ENCODE measurements at places on chromosomes 2 and 18. TPM values are rescaled to one million over a fixed set of nuclear protein-coding genes. Genes with fewer than 3 reads are reported as not detected.

- H3K4me1 ChIP-seq = no peaks in the 10 kb centered on the region
- H3K27me3 ChIP-seq = no peaks in the 10 kb centered on the region
- DNase-seq = no peak
- no peak overlapping the region for H3K27ac ChIP-seq
These were observed 5.4 kb upstream of the FAM124B start for GRCh38 chr2:224407241-224407701.

GRCh38 chr18:65990174-65990690, 239.4 kb downstream of the CDH7 start:
- no peak overlapping the region for H3K27ac ChIP-seq
- H3K36me3 ChIP-seq = no peaks in the 10 kb centered on the region
- no peak overlapping the region for H3K4me3 ChIP-seq

TRABD2A gene
- 2.6 TPM for total RNA-seq

DNA sequence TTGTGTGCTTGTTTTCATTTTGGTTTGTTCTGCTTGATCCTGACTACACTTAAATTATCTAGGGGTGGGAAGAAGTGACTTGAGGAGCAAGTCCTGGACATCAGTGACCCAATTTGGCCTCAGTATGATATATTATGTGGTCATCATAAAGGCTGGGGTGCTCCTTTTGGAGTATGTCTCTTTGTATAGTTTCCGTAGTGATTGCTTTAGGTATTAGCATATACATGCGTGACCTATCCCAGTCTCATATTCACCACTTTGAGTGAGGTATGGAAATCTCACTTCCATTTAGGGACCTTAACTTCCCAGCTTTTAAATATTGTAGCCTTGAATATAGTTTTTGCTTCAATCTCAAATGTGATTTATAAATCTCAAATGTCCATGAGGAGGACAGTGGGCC, 241.0 kb downstream of the PTGR3 start:
- no peaks in the 10 kb centered on the region for H3K27me3 ChIP-seq
- no peaks in the 10 kb centered on the region for H3K36me3 ChIP-seq
- no peaks in the 10 kb centered on the region for H3K4me1 ChIP-seq
- no peak overlapping the region for H3K27ac ChIP-seq

GRCh38 chr2:63040586-63040985, 10.0 kb upstream of the OTX1 start:
- H3K4me3 ChIP-seq = no peak overlapping the region
- H3K4me1 ChIP-seq = no peaks in the 10 kb centered on the region
- no peak overlapping the region for H3K27ac ChIP-seq
- no peak for DNase-seq
- H3K36me3 ChIP-seq = no peaks in the 10 kb centered on the region

CCL20 gene
- not detected for total RNA-seq

NT5C1B gene
- not detected for total RNA-seq

DNA sequence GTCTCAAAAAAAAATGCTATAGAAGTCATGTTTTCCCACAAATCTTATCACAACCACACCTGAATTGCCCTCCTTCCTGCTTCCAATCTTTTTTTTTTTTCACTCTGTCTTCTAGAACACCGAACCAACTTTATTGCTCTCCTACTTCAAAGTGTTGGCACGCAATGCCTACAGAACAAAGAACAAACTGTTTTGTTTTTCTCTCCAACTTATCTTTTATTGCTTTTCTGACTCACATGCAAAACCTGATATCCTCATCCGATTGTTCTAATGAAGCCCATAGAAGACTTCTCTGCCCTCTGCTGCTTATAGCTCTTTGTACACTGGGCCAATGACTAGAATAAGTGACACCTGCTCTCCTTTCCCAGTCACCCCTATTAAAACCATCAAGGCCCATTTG, 602.8 kb downstream of the EPHA4 start:
- H3K27ac ChIP-seq = no peak overlapping the region
- H3K27me3 ChIP-seq = peaks cover 15% of the 10 kb centered on the region
- no peaks in the 10 kb centered on the region for H3K36me3 ChIP-seq
- DNase-seq = no peak

- H3K4me1 ChIP-seq = peaks cover 4% of the 10 kb centered on the region
- DNase-seq = no peak
- H3K4me3 ChIP-seq = peak overlapping the region; percentile 65
- H3K27ac ChIP-seq = no peak overlapping the region
- no peaks in the 10 kb centered on the region for H3K36me3 ChIP-seq
- peaks cover 22% of the 10 kb centered on the region for H3K27me3 ChIP-seq
These were observed 482 bp downstream of the DLGAP1 start for GRCh38 chr18:4454537-4455112.

DNA sequence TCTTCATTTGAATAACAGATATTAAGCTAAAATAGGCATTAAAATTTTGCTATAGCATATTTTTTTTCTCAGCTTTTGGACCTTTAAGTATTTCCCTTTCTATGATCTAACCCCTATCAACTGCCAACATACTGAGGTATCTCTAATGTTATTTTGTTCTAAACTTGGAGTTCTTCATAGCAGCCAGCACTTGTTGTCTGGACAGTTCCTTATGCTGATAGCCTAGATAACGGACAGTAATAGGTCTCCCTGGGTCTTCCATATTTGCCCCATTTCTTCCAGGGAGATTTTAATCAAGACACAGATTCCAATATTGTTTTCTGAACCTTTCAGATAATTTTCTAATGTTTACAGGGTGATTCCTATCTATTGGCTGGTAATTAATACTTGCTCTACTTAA, 475.8 kb upstream of the MAP2 start:
- H3K4me3 ChIP-seq = no peak overlapping the region
- H3K4me1 ChIP-seq = no peaks in the 10 kb centered on the region
- no peak overlapping the region for H3K27ac ChIP-seq

GALR1 gene
- total RNA-seq = not detected

DNA sequence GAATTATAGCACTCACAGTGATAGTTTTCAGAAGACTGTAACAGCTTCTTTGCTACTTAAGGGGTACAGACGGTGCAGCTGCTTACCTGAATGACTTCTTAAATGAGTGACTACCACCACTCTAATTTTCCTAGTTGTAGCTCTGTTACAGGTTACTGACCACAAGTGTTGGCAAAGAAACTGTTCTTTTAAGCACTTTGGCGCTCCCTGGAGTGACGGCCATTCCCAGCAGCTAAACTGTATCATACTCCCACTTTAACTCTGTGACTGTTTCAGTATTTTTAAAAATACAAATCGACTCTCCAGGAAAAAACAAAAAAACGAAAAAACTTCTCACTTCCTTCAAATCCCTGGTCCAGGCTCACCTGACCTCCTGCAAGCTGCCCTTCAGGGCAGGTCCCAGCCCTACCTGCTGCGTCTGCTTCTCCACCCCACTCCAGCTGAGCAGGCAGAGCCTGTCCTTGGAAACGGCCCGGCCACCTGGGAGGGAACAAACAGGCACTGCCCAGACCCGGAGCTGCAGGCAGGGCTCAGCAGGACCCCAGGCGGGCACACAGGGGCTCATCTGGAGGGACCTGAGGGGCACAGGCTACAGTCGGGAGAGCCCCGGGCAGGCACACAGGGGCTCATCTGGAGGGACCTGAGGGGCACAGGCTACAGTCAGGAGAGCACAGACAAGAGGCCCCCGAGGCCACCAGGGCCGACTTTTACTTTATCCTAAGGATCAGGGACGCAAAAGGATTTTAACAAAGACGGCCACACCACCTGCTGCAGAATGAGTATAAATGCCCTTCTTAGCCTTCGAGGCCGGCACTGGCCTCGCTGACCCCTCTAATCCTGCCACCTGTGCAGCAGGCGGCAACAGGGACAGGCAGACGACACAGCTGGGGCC, 24.5 kb downstream of the SLC66A2 start:
- no peak overlapping the region for H3K4me3 ChIP-seq
- no peaks in the 10 kb centered on the region for H3K4me1 ChIP-seq
- H3K27me3 ChIP-seq = no peaks in the 10 kb centered on the region
- H3K27ac ChIP-seq = no peak overlapping the region
- no peaks in the 10 kb centered on the region for H3K36me3 ChIP-seq

OTOF gene
- total RNA-seq = not detected

DNA sequence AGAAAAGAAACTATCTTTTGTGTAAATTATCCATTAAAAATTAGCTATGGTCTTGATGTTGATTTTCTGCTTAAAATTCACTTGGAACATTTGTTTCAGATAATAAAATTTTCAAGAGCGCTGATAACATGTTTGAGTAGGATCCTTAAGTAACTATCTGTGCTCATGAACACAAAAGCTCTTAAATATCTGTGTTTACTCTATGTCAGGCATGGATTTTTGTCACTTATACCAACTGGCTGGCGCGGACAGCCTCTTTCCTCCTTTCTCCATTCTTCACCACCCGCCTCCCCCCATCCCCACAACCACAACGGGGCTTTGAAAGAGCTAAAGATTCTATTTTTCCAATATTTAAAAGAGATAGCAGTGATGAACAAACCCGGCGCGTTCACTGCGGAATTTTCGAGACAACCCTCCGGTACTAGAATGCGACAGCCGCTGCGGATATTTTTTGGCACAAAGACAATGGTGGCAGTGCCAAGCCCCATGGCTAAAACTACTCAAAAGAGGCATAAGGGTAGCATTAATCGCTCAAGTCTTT, 181.5 kb downstream of the TCF4 start:
- peaks cover 49% of the 10 kb centered on the region for H3K4me1 ChIP-seq
- no peak for DNase-seq
- no peaks in the 10 kb centered on the region for H3K27me3 ChIP-seq
- peak overlapping the region; percentile 86 for H3K27ac ChIP-seq
- H3K36me3 ChIP-seq = no peaks in the 10 kb centered on the region
- H3K4me3 ChIP-seq = peak overlapping the region; percentile 53

SLC5A7 gene
- total RNA-seq = 0.05 TPM

ATP6V1B1 gene
- not detected for total RNA-seq

DNA sequence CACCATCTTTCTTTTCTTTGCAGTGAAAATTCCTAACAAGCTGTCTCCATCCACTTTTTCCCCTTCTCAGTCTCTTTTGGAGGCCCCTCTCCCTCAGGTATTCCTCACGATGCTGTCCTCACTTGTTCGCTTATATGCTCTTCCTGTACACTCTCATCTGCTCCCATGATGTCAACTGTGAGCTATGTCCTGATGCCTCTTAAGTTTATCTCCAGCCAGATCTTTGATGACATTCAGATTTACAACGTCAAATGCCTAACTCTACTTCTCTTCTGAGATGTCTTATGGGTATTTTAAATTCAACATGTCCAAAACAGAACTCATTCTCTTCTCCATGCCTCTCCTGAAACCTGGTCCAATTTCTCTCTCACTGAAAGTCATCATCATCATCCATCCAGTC, 55.1 kb upstream of the SERTAD2 start:
- H3K27ac ChIP-seq = no peak overlapping the region
- H3K4me3 ChIP-seq = no peak overlapping the region
- no peaks in the 10 kb centered on the region for H3K36me3 ChIP-seq
- no peak for DNase-seq
- H3K27me3 ChIP-seq = no peaks in the 10 kb centered on the region

GRCh38 chr2:234243871-234244565, 193.5 kb downstream of the SPP2 start:
- no peak overlapping the region for H3K4me3 ChIP-seq
- H3K27me3 ChIP-seq = no peaks in the 10 kb centered on the region
- no peak for DNase-seq
- H3K27ac ChIP-seq = peak overlapping the region; percentile 96
- H3K36me3 ChIP-seq = no peaks in the 10 kb centered on the region
- peaks cover 53% of the 10 kb centered on the region for H3K4me1 ChIP-seq

GTF2A1L gene
- not detected for total RNA-seq

SPHKAP gene
- total RNA-seq = not detected

DNA sequence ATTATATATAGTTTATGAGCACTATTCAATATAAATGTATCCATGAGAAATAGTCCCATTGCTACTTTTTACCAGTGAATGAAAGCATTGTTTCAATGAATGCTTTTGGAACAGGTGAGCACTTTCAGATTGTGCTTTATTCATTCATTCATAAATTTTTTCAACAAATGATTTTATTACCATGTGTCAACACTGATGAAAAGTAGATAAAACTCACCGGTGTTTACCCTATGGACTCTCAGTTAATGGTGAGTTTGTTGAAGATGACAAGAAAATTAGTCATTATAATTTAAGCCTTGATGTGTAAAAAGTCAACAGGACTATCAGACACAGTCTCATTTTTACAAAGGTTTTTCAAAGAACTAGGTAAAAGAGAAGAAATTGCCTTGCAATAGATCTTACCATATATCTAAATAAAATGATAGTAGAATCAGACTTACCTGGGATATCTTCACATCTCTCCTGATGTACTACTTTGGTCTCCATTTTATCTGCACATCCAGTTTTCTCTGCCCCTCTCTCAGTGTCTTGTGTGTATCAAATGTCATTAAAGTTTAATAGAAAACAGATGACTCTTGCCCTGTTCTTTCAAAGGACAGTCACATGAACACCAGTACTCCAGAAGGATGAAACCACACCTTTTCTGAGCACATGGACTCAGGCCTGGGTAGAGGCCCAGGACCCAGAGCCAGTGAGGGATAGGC, 325.3 kb upstream of the RND3 start:
- no peaks in the 10 kb centered on the region for H3K36me3 ChIP-seq
- H3K27ac ChIP-seq = no peak overlapping the region
- no peak overlapping the region for H3K4me3 ChIP-seq
- no peaks in the 10 kb centered on the region for H3K27me3 ChIP-seq
- DNase-seq = no peak
- no peaks in the 10 kb centered on the region for H3K4me1 ChIP-seq

DNA sequence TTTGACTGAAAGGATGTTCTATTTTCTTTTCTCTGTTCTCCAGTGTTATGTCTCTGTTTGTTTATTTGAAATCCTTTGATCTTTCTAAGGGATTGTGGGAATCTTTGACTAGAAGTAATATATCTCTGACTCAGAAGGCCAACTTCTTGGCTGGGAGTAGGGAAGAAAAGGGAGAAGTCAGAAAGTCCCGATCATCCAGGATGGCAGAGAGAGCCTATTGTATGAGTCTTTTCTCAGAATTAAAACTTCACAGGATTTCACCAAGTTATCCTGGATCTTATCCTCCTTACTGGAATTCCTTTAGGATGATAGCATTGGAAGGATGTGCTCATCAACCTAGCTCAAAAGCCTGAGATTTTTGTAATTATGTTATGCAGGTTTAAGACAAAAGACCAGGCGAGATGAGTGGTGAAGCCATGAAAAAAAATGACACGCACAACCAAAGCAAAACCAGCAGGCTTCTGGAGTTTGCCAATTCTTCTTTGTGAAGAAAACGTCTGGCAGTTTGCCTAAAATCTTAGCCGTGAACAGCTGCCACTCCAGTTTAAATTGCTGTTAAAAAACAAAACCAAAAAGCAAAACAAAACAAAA, 383.6 kb upstream of the SMIM21 start:
- no peaks in the 10 kb centered on the region for H3K27me3 ChIP-seq
- DNase-seq = peak; percentile 40
- no peaks in the 10 kb centered on the region for H3K36me3 ChIP-seq
- H3K4me1 ChIP-seq = peaks cover 15% of the 10 kb centered on the region
- H3K27ac ChIP-seq = peak overlapping the region; percentile 75

GRCh38 chr2:3299130-3299529, 78.5 kb downstream of the EIPR1 start:
- no peak overlapping the region for H3K4me3 ChIP-seq
- no peak overlapping the region for H3K27ac ChIP-seq
- no peaks in the 10 kb centered on the region for H3K36me3 ChIP-seq
- H3K27me3 ChIP-seq = no peaks in the 10 kb centered on the region
- H3K4me1 ChIP-seq = peaks cover 4% of the 10 kb centered on the region

ATRAID gene
- total RNA-seq = 66.9 TPM

LCT gene
- total RNA-seq = not detected

TCF23 gene
- total RNA-seq = not detected
